Mesendoderm (in vitro differentiated cells): ENCODE measurements at places on chromosomes 13 and 19.

DNA sequence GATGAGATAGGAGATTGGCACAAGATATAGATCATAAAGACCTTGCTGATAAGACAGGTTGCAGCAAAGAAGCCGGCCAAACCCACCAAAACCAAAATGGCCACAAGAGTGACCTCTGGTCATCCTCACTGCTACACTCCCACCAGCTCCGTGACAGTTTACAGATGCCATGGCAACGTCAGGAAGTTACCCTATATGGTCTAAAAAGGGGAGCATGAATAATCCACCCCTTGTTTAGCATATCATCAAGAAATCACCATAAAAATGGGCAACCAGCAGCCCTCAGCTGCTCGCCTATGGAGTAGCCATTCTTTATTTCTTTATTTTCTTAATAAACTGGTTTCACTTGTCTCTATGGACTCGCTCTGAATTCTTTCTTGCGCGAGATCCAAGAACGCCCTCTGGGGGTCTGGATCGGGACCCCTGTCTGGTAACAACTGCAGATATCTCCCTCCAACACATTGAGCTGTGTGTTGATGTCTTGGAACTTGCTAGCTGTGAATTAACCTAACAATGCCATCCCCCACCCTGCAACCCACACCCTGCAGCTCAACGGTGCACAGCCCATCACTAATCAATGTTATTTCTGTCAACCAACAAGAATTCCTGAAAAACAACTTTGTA, 27.1 kb upstream of the GRTP1 start:
- peak; percentile 44 for DNase-seq

DNA sequence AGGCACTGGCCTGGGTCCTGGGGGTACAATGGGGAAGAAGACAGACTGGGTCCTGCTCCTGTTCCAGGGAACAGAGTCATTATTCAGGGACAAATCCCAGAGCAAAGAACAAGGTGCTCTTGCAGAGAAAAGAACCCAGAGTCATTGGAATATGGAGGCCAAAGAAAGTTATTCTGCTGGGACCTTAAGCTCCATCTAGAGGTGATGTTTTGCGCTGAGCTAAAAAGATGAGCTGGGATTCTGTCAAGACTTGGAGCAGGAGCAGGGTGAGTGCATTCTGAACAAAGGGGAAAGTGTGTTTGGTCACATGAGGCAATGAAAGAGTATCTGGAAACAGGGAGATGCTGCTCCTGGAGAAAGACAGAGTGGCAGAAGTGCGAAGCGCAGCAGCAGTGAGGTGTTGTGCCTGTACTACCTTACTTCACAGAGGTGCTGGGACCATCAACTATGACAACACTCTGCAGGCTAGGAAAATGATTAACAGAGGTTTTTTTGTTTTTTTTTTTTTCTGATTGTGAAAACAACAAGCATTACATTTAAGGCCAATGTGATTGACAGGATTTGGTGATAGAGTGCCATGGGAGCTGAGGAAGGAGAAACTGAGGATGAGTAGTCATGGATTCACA, 95.3 kb upstream of the TNFSF11 start:
- peak; percentile 73 for DNase-seq

- no peak for DNase-seq
Measured at GRCh38 chr19:2495130-2495641, 19.3 kb downstream of the GADD45B start.

DNA sequence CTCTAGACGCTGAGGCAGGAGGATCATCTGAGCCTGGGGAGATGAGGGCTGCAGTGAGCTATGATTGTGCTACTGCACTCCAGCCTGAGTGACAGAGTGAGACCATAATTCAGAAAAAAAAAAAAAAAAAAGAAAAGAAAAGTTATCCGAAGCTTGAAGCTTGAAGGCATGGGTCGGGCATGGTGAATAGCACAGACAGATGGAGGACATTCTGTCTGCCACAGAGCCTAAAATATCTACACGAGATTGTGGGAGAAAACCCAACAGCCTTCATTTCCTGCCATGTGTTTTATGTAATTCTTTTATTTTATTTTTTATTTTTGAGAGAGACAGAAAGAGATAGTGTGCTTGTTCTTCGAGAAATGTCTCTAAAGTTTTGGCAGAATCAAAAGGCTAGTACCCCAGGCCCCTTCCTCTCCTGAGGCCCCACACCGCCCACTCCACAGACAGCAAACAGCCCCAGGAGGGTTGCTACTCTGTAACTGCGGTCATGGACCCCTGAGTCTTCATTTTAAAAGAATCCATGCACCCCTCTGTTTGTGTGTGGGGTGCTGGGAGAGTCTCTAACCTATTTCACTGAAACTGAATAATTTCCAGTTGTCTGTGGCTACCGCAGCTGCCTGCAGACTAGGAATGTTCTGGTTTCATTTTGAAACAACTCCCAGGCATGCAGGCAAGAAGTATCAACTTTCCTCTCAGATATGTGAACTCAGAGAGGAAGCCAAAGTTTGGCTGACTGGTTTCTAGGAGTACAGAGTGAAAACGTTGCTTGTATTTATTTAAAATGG, 38.4 kb upstream of the RCBTB2 start:
- DNase-seq, result no peak

DNA sequence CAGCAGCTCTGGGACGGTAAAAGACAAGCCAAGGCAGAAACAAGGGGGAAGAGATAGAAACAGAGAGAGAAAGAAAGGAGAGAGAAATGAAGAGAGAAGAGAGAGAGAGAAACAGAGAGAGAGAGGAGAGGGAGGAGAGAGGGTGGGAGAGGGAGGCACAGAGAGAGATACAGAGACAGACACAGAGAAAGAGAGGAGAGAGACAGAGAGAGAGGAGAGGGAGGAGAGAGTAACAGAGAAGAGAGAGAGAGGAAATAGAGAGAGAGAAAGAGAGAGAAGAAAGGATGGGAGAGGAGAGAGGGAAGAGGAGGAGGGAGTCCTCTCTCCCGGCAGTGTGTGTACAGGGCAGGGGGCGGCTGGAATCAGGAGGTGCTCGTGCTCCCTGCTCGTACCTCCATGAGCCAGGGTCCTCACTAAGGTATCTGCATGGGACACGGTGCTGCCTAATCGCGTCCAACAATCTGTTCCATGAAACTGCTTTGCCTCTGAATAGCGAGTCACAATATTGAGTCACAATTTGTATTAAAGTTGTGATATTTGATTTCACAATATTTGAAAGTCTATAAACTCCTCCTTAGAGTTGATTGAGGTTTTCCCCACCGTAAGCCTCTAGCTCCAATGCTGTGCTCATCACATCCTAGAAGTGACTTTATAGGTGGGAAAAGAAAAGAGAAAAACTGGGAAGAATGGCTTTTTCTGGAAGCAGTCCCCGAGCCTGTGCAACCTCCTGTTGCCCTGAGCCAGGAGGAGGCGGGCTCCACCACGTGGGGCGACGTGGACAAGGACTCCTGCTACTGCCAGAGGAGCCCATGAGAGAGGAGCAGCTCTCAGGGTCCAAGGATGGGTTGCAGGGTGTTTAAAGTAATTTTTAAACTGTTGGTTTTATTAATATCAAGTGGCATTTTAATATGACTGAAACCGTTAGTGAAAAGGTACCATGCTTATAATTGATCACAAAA, 81.7 kb upstream of the ARHGEF7 start:
- no peak for DNase-seq

- DNase-seq, result peak; percentile 97
Measured at GRCh38 chr13:28161370-28161769, 23.0 kb downstream of the PAN3 start.

GRCh38 chr13:54110597-54110996, 1082.0 kb downstream of the OLFM4 start:
- no peak for DNase-seq

- DNase-seq, result no peak
Measured at GRCh38 chr19:35801828-35802227, 10.8 kb downstream of the PRODH2 start.

DNA sequence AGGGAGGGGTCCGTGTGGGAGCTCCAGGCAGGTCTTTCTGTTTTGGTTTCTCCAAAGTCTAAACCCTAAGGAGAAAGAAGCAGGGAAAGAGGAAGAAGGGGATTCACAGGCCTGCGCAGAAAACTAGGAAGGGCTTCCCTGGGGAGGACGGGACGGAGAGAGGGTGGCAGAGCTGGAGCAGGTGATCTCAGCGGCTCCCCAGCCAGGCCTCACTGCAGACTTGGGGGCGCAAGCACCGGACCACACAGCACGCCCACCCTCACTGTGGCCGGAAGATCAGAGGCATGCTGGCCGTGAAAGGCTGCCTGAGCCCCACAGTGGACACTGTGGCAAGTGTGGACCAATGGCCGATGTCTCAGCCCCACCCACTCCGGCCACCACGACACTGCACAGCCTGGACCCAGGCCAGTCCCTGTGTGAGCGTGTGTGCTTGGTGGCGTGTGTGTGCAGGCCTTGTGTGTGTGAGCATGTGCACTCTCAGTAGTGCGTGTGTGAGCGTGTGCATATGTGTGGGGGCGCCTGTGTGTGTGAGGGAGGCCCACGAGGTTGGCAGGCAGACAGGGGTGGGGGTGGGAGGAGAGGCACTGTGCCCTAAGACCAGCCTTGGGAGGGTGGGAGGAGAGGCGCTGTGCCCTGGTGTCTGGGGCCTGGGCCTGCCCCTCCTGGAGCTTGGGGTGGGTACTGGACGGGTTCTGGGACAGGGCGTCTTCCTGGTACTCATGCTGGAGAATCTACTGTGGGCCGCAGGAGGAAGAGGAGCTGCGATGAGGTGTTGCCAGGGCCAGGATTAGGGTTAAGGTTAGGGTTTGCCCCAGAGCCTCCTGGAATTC, 15.4 kb upstream of the TMEM255B start:
- no peak for DNase-seq

- no peak for DNase-seq
Measured at GRCh38 chr19:46726971-46727501, 10.1 kb upstream of the PRKD2 start.

GRCh38 chr19:49340069-49340864, 5.1 kb downstream of the CD37 start:
- peak; percentile 79 for DNase-seq

GRCh38 chr19:5189318-5189607, 151.3 kb downstream of the PTPRS start:
- DNase-seq, result no peak

DNA sequence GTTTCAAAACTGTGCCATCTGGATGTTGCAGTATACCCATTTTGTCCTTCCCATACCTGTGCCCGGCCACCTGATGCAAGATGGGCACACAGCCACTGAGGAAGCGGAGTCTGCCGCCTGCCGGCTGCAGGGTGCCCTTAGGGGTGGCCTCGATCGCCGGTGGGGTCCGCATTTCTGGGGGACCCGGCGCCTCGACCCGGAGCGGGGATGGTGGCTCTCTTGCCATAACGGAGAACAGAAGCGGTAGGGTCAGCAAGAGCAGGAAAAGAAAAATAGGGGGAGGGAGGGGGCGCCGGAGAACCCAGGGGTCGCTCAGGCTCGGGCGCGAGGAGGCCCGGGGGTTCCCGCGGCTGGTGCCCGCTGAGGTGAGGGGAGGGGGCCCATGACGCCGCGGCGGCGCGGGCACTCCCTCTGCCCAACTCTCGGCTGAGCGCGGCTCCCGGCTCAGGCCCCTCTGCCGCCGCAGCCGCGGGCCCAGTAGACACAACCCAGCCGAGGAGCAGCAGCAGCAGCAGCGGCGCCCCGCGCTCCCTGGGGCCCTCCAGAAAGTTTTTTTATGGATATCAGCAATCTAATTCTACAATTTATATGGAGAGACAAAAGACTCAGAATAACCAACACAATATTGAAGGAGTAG, 13.8 kb upstream of the CYP4F2 start:
- DNase-seq, result no peak

- DNase-seq, result peak; percentile 65
Measured at GRCh38 chr19:46393456-46394401, 19.6 kb downstream of the CCDC8 start.

- DNase-seq, result no peak
Measured at GRCh38 chr13:67296511-67296910, 66.4 kb upstream of the PCDH9 start.

GRCh38 chr13:29754473-29754806, 96.0 kb downstream of the UBL3 start:
- DNase-seq, result peak; percentile 92

- DNase-seq, result no peak
Measured at GRCh38 chr13:94660695-94661326, 51.5 kb downstream of the SOX21 start.

DNA sequence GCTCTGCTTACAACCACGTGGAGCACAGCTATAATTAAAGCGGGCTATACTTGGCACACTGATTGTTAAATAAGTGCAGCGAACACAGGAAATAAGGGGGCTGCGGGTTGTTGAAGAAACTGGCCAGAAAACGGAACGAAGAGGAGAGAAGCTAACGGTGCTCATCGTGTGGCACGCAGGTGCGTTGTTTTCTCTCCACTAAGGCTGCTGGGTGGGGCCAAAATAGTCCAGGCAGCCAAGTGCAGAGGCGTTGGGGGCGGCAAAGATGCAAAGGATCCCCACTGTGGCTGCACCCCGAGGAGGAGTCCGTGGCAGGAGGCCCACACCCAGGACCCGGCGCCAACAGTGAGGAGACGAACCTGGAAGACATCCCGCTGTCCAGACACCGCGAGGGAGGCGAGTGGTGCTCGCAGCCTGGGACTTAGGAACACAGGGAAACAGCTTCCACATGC, 8.1 kb upstream of the ARL11 start:
- DNase-seq, result no peak

DNA sequence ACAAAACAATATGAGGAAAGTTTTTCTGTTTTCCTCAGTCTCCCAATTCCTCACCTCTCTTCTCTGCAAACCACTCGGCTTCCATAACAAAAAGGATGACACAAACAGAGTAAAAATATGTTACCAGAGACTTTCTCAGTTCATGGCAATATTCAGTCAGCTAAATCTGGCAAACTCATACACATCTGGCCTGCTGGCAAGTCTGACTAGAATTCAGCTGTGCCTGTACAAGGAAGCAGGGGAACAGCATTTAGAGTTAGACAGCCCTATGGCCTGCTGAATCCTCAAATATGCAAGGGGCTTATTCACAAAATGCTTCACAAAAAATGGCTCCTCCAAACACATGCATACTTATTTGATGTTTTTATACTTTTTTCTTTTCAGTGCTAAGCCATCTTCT, 227.8 kb downstream of the ENOX1 start:
- DNase-seq, result no peak

DNA sequence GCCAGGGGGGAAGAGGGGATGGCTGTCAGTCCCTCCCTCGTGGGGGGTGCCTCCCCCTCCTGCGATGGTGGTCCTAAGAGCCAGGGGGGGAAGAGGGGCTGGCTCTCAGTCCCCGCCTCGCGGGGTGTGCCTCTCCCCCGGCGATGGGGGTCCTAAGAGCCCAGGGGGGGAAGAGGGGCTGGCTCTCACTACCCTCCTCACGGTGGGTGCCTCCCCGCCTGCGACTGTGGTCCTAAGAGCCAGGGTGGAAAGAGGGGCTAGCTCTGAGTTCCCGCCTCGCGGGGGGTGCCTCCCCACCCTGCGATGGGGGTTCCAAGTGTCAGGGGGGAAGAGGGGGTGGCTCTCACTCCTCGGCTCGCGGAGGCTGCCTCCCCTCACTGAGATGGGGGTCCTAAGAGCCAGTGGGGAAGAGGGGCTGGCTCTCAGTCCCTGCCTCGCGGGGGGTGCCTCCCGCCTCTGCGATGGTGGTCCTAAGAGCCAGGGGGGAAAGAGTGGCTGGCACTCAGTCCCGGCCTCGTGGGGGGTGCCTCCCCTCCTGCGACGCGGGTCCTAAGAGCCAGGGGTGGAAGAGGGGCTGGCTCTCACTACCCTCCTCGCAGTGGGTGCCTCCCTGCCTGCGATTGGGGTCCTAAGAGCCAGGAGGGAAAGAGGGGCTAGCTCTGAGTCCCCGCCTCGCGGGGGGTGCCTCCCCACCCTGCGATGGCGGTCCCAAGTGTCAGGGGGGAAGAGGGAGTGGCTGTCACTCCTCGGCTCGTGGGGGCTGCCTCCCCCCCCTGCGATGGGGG, 2325.6 kb upstream of the PCDH20 start:
- no peak for DNase-seq

GRCh38 chr19:18603958-18604819, 2.4 kb downstream of the CRLF1 start:
- no peak for DNase-seq

- no peak for DNase-seq
Measured at GRCh38 chr19:16359964-16360363, 35.3 kb downstream of the KLF2 start.
